ENCODE measurements at places on chromosomes 2 and 18.

DNA sequence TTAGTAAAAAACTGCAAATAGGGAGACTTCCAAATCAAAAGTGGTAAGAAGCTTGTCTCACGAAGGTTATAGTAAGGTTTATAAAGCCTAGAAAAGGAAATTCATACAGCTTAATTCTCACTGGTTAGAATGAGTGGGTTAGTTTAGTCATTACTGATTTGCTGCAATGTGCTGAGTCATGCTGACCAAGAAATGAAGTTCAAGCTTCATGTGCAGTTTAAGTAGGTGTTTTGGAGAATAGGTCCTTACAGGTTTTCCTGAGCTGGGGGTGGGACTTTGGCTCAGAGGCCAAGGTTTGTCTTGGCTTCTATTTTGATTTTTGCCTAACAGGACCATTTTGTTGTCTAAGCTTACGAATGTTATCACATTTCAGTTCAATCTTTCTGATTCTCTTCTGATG is 15.1 kb downstream of the CLIP4 start:
- DNase-seq: peak; percentile 24

DNA sequence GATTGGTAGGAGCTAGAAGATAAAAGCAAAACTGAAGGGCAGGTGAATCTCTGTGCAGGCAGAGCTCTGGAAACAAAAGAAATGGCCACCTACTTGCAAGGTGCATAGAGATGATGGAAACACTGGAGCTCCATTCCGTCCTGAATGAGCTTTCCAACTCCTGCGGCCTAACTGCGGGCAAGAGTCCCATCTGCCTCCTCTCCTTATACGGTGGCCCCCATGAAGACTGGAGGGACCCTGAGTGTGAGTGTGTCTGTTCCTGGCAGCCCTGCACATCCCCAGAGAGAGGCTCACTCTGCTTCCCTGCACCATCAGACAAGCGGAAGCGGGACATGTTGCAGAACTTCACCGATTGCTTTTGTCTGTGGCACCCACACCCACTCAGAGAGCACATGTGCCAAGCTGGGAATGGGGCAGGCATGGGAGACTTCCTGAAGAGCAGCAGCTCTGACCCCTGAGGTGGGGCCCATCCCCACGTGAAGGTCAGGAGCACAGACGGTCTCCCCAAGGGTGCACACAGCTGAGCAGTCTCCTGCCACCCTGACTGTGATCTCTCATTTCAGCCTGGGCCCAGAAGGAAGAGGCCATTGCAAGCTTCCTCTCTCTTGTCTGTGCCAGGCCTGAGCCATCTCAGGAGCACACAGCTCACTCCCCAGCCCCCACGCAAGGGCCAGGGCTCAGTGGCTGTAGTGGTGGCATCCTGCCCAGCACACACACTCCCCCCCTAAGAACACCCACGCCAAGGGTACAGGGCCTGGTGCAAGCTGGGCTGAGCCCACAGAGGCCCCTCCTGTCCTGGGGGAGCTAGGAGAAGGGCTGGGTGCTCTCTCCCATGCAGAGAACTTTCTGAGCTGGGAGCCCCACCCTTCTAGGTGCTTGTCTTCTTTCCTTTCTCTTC is 75.3 kb downstream of the STPG4 start:
- DNase-seq: no peak

DNA sequence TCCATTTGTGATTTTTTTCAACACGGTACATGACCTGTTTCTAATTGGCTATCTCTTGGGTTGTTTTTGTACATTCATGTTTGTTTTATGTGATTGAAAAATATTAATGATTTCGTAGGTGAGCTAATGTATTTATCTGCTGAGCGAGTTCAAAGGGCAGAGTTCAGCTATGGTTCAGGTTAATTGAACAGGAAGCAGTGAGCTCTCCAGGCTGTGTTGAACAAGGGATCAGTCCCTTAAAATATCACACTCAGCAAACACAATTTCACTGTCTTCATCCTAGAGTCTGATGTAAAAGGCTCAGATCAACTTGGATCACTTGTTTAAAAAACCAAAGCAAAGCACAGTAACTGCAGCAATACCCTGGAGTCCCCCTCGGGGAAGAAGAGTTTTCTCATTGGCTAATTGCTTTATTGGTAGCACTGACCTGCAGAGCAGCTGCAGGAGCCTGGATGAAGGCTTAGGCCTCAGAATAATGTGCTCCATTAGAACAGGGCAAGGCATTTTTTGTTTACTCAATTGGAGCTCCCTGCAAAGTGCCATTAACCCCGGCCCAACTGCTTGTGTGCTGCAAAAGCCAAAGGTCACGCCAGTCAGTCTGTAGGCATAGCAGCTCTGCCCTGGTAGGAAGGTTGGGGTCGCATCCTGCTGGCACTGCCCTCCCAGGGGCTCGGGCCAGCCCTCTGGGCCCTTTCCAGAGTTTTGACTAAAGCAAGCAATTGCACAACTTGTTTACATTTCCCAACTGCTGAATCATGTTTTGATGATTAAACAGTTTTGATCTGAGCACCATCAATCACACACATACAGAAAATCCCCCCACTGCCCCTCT is 10.5 kb downstream of the ONECUT2 start:
- DNase-seq: no peak

GRCh38 chr2:190443055-190443454 is 34.9 kb downstream of the MFSD6 start:
- DNase-seq: no peak

- no peak for DNase-seq
Observed at GRCh38 chr2:192068966-192069365, 125.8 kb downstream of the TMEFF2 start.

- no peak for DNase-seq
Observed at GRCh38 chr2:37550190-37550589, 121.3 kb downstream of the CDC42EP3 start.
